CD4-positive, alpha-beta T cell treated with Interleukin-1 beta for 1 hour (primary cell): ENCODE measurements at places on chromosomes 3 and 15.

GRCh38 chr3:15964605-15965442, 167.0 kb upstream of the ANKRD28 start:
- no peak for DNase-seq

- DNase-seq, result no peak
These were observed 110.8 kb downstream of the GREM1 start for GRCh38 chr15:32828507-32829186.

GRCh38 chr3:183249006-183249718, 3.9 kb upstream of the B3GNT5 start:
- no peak for DNase-seq

- no peak for DNase-seq
These were observed 45.3 kb upstream of the SPESP1 start for GRCh38 chr15:68885070-68885469.

DNA sequence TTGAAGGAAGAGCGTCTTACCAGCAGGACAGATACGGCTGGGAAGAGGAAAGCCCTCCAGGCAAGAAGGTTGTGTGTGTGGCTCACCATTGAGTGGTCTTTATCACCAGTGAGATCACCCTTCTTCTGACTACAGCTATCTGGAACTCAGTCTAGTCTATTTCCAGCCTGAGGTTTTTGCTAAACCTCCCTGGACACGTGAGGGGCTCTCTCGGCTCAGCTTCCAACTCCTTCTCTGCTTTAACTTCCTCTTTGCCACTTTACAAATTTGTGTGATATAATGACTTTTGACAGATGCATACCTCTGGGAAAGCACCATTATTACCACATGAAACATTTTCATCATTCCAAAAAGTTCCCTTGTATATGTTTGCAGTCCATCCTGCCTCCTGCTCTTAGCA, 15.3 kb upstream of the ROPN1 start:
- no peak for DNase-seq

DNA sequence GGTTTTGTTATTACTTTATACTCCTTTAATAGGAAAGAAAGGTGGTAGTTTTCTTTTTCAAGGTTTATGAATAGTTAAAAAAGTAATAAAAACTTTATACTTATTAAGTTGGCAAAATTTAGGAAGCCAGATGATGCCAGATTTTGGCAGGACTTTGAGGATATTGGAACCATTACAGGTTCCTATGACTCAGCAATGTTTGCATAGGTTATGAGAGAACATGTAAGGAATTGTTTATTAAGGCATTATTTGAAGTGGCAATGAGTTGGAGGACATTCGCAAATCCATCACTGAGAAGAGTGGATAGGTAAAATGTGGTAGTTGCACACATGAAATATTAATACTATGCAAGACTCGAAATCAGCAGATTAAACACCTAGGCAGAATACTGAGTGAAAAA, 29.9 kb downstream of the CDAN1 start:
- no peak for DNase-seq

- DNase-seq, result no peak
These were observed 17.7 kb upstream of the CADPS start for GRCh38 chr3:62892951-62893350.

GRCh38 chr3:13353936-13354542, 66.1 kb downstream of the NUP210 start:
- no peak for DNase-seq

DNA sequence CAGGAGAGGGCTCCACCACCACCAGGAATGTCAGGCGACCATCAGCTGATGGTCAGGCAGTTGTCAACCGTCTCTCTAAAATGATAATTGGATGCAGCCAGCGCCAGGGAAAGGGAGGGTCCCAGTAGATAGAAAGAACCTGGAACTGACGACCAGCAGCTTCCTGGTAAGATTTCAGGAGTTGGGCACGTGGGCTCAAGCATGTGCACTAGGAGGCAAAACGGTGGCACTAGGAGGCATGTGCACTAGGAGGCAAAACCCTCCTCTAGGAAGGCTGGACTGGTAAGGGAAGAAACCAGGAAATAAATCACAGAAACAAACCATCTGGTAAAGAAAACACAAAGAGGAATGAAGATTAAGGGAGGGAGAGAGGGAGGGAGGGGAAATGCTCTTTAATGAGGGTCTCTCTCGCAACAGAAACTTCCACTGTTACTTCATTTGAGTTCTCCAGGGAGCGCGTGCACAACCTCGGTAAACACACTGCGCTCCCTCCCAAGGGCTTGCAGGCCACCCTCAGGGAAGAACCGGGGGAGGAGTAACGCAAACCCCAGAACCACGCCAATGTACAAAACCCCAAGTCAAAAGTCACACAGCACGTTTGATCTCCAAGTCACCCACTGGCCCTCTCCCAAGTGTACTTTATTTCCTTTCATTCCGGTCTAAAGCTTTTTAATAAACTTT, 116.7 kb downstream of the XXYLT1 start:
- no peak for DNase-seq

GRCh38 chr3:65778968-65779367, 259.8 kb downstream of the MAGI1 start:
- no peak for DNase-seq

GRCh38 chr3:113219605-113220300, 8.4 kb downstream of the BOC start:
- DNase-seq, result no peak

GRCh38 chr3:45082142-45082538, 56.0 kb downstream of the CLEC3B start:
- DNase-seq, result no peak

GRCh38 chr15:41961595-41962202, 10.7 kb downstream of the EHD4 start:
- no peak for DNase-seq

DNA sequence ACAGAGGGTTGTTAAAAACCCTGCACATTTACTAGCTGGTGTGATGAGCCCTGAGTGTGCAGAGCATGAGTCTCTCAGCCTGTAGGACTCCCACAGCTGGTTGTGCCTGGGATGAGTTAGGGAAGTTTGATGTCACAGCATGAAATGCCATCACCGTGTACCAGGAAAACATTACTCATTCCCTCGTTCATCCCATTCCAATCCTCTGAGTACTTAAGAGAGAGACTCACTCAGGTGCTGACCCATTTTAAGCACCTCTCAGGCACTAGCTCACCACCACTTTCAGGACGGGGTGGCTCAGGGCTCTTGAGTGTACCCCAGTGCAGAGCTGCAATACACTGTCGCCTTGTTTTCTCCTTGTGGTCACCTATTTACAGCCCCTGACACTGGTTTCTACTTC, 18.7 kb downstream of the MGLL start:
- DNase-seq, result no peak

GRCh38 chr15:92095693-92096092, 242.2 kb downstream of the SLCO3A1 start:
- peak; percentile 55 for DNase-seq

DNA sequence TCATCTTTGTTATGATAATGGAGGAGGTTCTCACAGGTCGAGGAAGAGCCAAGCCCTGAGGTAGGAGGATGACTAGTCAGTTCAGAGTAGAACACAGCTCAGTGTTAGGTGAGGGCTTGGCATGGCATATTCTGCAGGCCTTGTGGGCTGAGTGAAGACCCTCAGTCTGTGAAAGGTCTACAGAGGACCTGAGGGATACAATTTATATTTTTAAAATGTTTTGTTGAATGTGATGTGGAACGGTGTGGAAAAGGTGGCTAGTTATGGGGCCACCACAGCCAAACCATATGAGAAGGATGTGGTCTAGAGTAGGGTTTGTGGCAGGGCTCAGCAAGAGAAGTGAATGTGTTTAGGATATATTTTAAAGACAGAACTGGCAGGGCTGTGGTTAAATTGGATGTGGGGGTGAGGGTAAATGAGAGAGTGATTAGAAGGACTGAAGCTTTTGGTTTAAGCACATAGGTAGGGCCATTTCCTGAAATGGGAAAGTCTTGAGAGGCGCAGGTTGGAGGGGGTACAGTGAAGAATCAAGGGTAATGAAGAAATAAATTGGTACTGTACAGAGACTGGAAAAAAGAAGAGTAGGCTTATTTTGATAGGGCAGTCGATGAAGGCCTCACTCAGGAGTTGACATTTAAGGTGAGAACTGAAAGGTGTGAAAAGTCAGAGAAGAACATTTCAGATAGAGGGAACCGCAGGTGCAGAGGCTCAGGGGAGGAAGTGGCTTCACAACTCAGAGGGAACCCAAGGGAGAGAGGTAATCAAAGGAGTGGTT, 60.5 kb downstream of the SPTSSB start:
- DNase-seq, result peak; percentile 57

GRCh38 chr15:78923480-78924360, 21.1 kb downstream of the CTSH start:
- no peak for DNase-seq

GRCh38 chr3:149114458-149114857, 15.0 kb upstream of the HPS3 start:
- DNase-seq, result no peak

- no peak for DNase-seq
These were observed 49.5 kb downstream of the CACNA2D2 start for GRCh38 chr3:50453907-50454306.

DNA sequence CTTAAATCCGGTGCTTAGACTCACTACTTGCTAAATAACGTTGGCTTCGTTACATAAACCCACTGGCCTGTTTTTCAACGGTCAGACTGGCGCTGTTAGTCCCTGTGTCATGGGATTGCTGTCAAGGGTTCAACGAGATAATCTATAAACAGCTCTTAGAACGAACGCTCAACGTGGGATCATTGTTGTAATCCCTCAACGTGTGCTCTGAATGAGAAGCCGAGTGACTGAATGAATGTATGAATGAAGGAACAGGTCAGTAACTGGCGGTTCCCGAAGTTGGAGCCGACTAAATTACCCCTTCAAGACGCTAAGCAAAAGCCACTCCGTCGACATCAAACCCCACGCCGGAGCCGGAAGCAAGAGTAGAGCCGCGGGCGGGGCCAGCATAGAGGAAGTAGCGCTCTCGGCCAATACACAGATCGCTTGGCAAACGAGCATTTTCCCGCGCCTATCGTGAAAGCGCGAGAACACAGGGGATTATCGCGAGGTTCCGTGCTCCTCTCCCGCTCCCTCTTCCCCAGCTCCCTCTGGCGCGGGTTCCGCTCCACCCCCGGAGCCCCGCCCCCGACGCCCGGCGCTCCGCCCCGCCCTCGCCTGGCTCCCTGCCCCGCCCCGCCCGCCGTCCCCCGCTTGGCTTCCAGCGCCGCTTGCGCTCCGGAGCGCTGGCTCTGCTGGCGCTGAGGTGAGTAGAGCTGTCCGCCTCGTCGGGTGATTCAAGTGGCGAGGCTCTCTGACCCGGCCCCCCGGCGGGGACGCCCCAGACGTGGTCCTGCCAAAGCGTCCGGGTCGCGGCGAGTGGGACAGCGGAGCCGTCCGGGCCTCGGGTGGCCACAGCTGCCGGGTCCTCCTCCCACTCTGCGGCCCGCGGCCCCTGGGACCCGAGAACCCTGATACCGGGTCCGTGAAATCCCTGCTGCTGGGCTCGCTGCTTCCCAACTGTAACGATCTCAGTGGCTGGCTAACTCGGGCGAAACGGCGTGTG, at the start of gene LRRC28:
LRRC28 (plus strand) TSS at position 625 of the 985 bp plus-strand sequence. CDS start 4,477 bp downstream, outside the sequence.
- peak; percentile 97 for DNase-seq

DNA sequence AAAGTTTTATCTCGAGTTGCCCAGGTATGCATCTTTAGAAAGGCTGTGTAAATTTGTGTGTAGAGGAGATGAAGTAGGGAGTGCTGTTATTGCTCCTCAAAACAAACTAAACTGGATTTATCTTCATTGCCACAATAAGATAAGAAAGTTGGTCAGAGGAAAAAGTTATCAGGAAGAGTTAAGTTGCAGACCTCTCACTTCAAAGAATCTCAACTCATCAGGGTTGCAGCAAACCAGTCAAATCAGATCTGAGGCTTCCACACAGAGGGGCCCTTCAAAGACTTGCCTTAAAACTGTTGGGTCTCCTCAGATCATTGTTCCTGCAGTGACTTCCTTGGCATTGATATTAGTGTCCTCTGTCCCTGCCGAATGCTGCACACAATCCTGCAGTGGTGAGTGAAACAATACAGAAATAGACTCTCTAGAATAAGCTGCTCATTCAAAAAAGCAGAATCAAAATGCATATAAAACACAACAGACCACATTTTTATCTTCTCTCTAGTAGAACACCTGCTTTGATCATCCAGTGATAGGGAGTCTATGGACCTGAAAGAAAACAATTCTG, 191.2 kb upstream of the CBLB start:
- no peak for DNase-seq

DNA sequence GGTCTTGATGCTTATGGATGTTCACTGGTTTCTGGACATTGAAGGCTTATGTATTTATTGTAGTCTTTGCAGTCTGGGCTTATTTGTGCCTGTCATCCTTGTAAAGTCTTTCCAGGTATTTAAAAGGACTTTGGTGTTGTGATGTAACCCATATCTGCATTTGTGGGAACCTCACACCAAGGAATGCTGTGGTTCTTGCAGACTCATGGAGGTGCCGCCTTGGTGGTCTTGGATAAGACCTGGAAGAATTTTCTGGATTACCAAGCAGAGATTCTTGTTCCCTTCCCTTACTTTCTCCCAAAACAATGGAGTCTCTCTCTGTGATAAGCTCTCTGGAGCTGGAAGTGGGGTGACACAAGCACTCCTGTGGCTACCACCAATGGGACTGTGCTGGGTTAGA, 363.5 kb upstream of the NECTIN3 start:
- DNase-seq, result no peak

GRCh38 chr15:91100814-91101607, 954 bp downstream of the SV2B start:
- DNase-seq, result no peak

GRCh38 chr3:177061369-177061768, 135.9 kb downstream of the TBL1XR1 start:
- DNase-seq, result no peak

DNA sequence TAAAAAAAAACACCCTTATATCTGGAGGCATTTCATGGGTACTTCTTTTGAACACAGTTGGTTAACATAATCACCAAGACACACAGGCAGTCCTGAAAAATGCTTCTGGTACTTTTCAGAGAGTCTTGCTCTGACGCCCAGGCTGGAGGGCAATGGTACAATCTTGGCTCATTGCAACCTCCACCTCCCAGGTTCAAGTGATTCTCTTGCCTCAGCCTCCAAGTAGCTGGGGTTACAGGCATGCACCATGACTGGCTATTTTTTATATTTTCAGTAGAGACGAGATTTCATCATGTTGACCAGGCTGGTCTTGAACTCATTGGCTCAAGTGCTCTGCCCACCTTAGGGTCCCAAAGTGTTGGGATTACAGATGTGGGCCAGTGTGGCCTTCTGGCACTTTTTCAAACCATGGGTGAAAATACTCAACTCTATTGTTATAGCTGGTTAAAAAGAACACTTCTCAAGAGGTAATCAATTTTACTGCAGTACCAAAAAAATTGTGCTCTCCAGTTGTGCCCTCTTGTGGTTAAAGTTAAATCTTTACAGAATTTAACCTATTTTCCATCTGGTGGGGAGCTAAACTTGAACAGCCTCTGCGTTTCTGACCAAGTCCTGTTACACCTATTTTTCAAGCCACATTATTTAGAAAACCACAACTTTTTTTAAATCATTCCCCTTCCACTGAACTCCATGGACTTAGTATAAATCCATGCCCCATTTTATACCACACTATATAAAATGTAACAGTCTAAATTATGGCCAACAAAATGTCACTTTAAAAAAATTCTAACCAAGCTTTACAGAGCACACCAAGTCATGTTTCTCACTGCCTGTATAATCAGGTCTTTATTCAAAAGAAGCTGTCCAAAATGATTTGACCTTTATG, 1.2 kb upstream of the SNAPC5 start:
- DNase-seq, result no peak
